ENCODE measurements at places on chromosomes 11 and 22.

DNA sequence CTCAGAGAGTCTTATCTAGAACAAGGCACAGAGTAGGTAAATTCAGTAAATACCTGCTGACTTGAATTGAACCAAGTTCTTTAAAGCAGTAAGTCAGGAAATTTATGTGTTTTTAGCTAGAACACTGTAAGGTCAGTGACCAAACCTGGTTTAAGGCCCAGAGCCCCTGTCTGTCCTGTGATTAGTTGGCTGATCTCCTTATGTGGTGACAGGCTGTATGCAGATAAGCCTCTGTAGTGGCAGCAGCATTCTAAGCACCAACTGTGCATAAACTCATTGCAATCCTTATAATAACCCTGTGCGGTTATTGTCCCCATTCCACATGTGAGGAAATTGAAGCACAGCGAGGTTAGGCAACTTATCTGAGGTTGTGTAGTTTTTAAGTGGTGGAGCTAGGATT lies 40.5 kb downstream of the FBXO7 start:
- DNase-seq: no peak

DNA sequence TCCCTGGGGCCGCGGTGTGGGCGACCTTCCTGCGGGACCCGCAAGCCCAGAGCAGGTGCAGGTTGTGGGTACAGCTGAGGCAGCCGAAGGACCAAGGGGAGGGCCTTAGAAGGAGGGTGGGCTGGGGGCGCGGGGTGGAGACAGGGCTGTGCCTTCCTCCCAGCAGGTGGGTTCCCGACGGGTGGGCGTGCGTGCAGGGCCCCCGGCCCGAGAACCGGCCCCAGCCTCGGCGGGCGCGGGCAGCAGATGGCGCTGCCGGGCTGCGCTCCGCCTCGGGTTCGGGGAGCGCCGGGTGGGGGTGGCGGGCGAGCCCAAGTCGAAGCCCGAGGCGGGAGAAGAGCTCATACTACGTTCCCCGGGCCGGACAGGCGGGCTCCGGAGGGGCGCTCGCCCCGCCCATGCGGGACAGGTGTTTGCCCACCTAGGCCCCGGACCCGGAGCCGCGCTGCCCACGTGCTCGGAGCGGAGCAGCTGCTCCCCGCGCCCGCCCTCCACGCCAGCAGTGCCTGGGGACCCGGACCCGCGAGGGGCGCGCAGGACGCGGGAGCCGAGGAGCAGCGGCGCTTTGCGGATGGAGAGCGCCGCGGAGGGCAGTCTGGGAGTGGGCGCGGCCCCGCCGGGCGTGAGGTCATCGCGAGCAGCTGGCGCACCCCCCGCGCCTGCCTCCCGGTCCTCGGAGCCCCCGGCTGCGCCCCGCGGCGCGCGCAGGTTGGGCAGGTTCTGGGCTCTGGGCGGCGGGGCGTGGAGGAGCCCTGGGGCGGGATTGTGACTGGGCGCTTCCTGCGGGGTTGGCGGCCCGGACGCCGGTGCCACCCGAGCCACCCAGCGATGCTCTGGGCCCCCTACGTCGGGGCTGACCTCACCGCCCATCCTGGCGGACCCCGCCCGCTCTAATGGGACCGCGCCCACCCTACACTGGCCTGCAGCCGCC lies 25.3 kb downstream of the DUSP8 start:
- peak; percentile 59 for DNase-seq

DNA sequence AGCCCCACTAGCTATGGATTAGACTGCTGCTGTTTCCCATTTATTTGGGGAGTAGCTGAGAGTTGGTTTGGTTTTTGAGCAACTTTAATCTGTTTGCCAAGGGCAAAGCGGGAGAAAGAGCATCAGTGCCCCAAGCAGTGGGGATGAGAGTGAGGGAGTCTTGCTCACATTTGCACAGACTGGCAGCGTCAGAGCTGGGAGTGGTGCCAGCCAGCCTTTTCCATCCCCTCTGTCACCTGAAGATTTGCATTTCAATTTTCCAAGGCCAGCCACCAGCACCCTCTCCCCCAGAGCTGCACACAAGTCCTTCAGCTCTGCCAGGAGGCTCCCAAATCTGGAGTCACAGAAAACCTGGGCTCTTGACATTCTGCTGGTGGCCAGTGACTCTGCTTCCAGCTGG lies 21.0 kb upstream of the UVRAG start:
- DNase-seq: no peak

DNA sequence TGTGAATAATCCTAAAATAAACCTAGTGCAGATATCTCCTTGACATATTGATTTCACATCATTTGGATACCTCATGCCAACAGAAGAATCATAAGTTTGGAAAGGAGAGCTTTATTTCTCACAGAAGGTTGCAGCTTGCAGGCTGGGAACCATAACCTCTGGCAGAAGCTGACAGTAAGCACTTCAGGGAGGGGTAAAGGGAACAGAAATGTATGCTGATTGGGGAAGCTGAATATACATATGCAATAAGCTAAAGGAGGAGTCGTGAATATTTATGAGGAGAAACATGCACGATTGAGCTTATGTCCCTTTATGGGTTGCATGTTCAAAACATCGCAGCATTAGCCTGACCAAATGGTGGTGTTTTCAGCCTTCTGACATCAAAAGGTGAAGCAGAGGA lies 814.5 kb downstream of the TBC1D22A start:
- DNase-seq: no peak
